H1 (cell line): ENCODE measurements at places on chromosomes 4 and X. TPM values are rescaled to one million over a fixed set of nuclear protein-coding genes. Genes with fewer than 3 reads are reported as not detected.

UBL4A gene
- total RNA-seq: 31.7 and 34.2 TPM in 2 replicates

CD40LG gene
- not detected in 2 replicates for total RNA-seq

NDP gene
- 0.29 and 0.82 TPM in 2 replicates for total RNA-seq

FGFBP2 gene
- total RNA-seq: not detected in 2 replicates

- no peaks in the 10 kb centered on the region for H3K4me1 ChIP-seq
- H3K27me3 ChIP-seq: no peaks in the 10 kb centered on the region
- no peaks in the 10 kb centered on the region for H3K36me3 ChIP-seq
These were observed 144.0 kb upstream of the ZXDB start for GRCh38 chrX:57447856-57448255.

- no peak overlapping the region for H3K4me3 ChIP-seq
- no peaks in the 10 kb centered on the region for H3K27me3 ChIP-seq
These were observed 232.4 kb downstream of the MAML3 start for GRCh38 chr4:139921429-139922184.

DNA sequence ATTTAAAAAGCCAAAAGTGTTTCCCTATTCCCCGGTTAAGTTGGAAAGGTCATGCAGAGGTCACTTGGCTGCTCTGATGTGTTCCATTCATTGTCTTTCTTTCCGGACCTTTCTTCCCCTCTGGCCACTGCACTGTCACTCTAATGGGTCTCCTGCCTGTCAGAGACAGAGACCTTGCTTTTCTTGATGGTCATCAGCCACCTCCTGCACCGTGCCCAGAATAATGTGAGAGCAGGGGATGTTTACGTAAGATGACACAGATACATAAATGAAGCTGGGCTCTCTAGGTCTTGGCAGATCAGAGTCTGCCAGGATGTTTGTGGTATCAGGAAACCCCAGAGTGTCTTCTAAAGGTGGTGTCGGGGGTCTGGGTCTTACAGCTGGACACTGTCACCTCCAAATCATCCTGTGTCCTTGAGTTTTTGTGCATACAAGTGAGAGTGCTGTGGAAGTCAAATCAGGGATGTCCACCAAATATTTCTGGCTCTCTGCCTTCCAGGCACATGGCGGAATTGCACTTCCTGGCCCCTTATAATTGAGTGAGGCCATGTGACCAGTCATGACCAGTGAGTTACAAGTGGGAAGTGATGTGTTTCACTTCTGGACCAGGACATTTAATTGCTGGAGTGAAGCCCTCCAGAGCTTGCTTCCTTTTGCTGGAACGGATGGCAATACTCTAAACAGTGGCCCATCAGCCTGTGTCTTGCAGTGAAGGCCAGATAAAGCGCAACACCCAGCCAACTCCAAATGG lies 130.6 kb upstream of the ATP6AP2 start:
- no peak overlapping the region for H3K27ac ChIP-seq
- no peaks in the 10 kb centered on the region for H3K27me3 ChIP-seq
- DNase-seq: no peak
- H3K36me3 ChIP-seq: no peaks in the 10 kb centered on the region

- no peaks in the 10 kb centered on the region for H3K4me1 ChIP-seq
- H3K4me3 ChIP-seq: no peak overlapping the region
- no peak for DNase-seq
- H3K27me3 ChIP-seq: no peaks in the 10 kb centered on the region
- H3K36me3 ChIP-seq: no peaks in the 10 kb centered on the region
These were observed 118.6 kb downstream of the SPCS3 start for GRCh38 chr4:176438401-176438800.

DNA sequence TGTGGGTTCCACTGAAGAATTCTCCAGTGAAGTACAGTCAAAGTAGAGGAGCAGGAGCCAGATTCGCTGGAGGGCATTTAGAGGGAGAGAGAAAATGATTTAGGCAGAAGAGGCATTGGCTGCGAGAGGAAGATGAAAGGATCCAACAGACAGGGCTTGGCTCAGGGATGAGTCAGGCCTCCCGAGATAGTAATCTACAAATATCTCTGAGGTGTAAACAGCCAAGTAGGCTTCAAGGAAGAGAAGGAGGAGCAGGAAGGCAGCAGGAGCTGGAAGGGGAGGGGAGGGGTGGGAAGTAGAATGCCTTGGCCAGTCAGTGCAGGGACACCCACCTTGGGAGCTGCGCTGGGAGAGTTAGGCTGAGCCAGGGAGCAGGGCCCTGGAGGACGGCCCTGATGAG lies 55.5 kb downstream of the PJA1 start:
- DNase-seq: no peak
- H3K4me3 ChIP-seq: no peak overlapping the region
- H3K27ac ChIP-seq: no peak overlapping the region
- H3K4me1 ChIP-seq: peaks cover 8% of the 10 kb centered on the region
- no peaks in the 10 kb centered on the region for H3K27me3 ChIP-seq

DNA sequence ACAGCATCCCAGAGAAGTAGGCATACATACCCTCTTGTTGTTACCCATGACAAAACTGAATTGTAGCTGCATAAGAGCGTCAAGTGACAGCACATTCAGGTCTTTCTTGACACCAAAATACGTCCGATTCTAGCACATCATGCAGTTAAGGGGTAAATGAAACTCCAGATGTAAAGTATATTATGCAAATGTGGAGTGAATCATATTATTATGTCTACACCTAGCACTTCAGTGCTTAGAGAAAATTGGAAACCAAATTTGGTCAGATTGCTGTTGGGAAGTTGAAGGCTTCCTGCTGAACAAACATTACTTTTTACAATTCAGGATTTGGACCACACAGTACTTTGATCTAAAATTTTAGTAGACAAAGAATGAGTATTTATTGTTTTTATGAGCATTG lies 24.2 kb upstream of the LEF1 start:
- no peak for DNase-seq
- H3K27ac ChIP-seq: no peak overlapping the region
- H3K27me3 ChIP-seq: peaks cover 35% of the 10 kb centered on the region
- no peaks in the 10 kb centered on the region; the same call in none of the 2 replicates for H3K4me1 ChIP-seq
- no peaks in the 10 kb centered on the region for H3K36me3 ChIP-seq

DNA sequence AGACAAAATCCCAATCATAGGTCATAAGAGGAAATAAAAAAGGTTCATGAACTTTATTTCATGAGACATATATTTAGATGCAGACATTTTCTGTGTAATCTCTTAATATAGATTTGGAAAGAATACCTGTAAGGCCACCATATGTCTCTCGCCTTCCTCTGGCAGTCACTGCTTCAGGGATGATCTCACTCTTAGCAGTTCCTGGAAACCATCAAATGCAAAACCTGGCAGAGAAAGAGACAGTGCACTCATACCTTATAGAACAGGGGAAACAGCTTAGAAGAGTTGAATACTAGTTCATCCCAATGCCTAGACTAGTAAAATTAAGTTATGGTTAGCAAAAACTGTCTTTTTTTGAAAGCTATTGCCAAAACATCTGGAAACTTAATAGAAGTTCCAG lies 243.3 kb downstream of the GASK1B start:
- no peaks in the 10 kb centered on the region for H3K4me1 ChIP-seq
- DNase-seq: no peak
- H3K4me3 ChIP-seq: no peak overlapping the region
- H3K27ac ChIP-seq: no peak overlapping the region
- H3K27me3 ChIP-seq: no peaks in the 10 kb centered on the region
- H3K36me3 ChIP-seq: no peaks in the 10 kb centered on the region

DNA sequence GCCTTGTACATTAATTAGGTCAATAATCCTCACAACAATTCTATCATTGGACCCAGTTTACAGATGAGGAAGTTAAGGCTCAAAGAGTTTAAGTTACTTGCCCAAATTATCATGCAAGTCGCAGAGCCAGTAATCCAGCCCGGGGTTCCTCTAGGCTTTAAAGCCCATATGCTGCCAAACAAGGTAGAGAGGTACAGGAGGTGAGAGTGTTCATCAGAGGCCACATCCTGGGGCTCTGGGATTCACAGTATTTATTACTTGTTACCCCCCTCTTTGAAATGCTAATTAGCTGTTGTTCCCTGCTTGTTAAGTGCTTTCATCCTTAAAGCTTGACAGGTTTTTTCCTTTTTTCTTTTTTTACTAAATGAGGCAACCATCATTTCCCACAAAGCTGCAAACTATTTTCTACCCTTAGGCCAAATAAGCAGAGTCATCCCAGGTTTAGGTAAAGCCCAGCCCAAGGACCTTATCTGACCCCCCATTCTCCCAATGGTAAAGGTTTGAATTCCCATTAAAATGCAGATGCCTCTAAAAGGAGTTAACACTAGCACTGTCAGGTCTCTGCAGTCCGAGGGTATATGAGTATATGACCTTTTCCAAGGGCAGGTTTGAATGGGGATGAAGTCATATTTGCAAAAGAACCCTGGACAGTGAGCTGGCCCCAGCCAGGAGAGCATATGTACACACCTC lies 150.3 kb downstream of the SOX3 start:
- no peaks in the 10 kb centered on the region for H3K36me3 ChIP-seq
- H3K4me3 ChIP-seq: no peak overlapping the region
- 0 out of 2 replicates have a peak, but pooled peaks cover 2% of the 10 kb centered on the region for H3K4me1 ChIP-seq
- no peak overlapping the region for H3K27ac ChIP-seq
- DNase-seq: no peak

DNA sequence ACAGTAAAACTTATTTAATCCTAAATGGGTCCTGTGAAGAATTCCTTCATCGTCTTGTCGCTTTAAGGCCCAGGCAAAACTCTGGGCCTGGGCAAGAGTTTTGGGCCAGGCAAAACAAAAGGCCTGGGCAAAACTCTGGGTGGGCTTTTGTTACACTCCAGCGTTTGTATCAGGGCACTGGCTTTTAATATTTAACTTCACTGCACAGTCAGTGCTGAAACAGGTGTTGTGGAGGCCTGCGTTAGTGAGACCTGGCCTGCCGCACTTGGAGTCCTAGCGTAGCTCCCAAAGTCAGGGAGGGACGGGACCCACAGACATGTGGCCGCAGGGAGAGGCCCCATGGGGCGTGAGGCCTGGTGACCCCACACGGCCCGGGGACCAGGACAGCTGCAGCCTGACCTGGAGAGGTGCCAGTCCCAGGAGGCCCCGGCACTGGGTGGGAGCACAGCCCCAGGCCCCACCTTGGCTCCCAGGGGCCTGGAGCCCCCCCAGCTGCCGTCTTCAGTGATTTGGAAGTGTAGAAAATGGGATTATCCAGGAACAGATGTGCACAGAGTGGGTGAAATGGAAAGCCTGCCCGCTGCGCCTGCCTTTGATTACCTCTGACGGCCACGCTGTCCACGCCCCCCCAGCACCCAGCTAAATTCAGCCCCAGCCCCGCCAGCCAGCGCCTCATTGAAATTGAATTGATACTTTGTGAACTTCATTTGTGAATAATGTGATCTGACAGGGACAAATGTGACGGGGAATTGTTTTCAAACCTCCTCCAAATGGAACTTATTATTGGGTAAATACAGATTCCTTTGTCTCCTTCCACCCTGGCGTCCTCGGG lies 132.9 kb upstream of the NKX1-1 start:
- no peak for DNase-seq
- no peaks in the 10 kb centered on the region for H3K27me3 ChIP-seq
- H3K27ac ChIP-seq: no peak overlapping the region
- H3K4me1 ChIP-seq: no peaks in the 10 kb centered on the region
- no peak overlapping the region for H3K4me3 ChIP-seq
- H3K36me3 ChIP-seq: no peaks in the 10 kb centered on the region

GRCh38 chr4:103012551-103012950 lies 7.0 kb downstream of the SLC9B1 start:
- no peak for DNase-seq
- H3K4me1 ChIP-seq: no peaks in the 10 kb centered on the region
